Activated naive CD8-positive, alpha-beta T cell treated with anti-CD3 and anti-CD28 coated beads, Interleukin-2, amount 10 ng/mL, durations not matched to agents 7 days and 5 days (primary cell): ENCODE measurements at places on chromosomes 6 and 20. TPM values are rescaled to one million over a fixed set of nuclear protein-coding genes. Genes with fewer than 3 reads are reported as not detected.

Gene EYS
- total RNA-seq = not detected

Gene NAPB
- 18.1 TPM for total RNA-seq

DNA sequence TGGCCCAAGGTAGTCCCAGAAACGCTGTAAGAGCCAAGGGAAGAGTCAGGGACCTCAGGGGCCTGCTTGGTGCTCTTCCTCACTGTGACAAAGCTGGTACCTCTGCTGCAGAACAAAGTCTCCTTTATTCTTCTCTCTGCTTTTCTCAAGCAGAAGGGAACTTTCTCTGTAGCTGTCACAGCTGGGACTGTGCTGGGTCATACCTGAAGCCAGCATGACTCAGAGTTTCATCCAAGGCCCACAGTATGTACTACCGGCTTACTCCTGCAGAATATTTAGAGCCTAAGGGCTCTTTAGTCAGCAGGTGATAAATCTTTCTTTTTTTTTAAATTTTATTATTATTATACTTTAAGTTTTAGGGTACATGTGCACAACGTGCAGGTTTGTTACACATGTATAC lies 183.2 kb downstream of the TINAG start:
- H3K27ac ChIP-seq = no peak overlapping the region
- H3K4me3 ChIP-seq = no peak overlapping the region
- no peaks in the 10 kb centered on the region for H3K36me3 ChIP-seq
- no peaks in the 10 kb centered on the region for H3K4me1 ChIP-seq
- no peak for DNase-seq

Gene MRPS26
- 32.6 TPM for total RNA-seq

Gene CFAP206
- total RNA-seq = not detected

Gene CALHM4
- total RNA-seq = not detected

- H3K4me3 ChIP-seq = no peak overlapping the region
- H3K27ac ChIP-seq = no peak overlapping the region
- peaks cover 2% of the 10 kb centered on the region for H3K27me3 ChIP-seq
- no peak for DNase-seq
Measured at GRCh38 chr6:47235964-47236760, 73.5 kb downstream of the TNFRSF21 start.

DNA sequence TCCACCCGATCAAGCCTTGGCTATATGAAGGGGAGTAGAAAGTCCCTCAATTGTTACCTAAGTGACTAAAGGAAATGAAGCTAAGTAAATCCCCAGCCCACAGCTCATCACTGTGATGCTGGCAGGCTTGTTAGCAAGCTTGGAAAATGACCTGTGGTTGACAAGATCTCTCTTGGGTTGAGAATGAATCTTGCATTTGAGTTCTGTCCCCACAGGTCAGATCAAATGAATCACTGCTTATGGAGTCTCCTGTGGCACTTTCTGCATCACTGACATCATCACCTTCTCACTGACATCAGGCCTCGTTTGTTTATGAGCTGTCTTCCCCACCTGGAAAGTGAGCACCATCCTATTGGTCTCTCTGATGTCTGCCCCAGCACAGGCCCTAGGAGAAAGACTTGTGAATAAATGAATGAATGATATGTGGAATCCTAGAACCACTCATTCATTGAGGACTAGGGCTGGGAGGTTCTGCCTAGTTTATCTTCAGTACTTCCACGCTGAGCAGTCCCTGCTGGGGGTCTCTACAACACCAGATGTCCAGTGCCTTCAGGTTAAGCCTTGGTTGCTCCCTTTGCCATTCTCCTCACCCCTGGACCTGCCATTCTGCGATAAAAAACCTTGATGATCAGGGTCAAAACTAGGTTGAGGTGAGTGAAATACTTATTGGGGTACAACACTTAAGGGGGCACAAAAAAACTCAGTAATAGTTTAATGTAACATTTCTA lies 318.4 kb upstream of the MOCS1 start:
- no peaks in the 10 kb centered on the region for H3K36me3 ChIP-seq
- H3K4me1 ChIP-seq = no peaks in the 10 kb centered on the region
- no peak overlapping the region for H3K27ac ChIP-seq

DNA sequence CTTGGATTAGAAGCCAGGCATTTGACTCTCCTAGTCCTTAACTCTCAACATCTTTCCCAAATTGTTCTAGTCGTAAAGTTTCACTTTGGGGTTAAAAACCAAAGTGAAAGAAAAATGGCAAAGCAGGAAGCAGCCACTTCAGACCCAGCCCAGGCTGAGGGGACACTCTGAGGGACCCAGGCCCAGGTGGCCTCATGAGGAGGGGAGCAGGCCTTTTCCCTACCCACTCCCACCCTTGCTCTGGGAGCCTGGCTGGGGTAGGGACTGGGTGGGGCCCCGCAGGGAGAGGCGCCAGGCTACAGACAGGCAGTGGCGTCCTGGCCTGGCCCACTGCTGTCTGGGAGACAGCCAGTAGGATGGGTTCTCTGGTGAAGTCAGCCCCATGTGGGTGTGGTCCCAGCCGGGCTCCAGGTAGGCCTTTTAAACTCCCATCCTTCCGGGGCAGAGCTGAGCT lies 68.7 kb upstream of the MYL9 start:
- no peaks in the 10 kb centered on the region for H3K36me3 ChIP-seq
- H3K27ac ChIP-seq = peak overlapping the region; percentile 89
- peak; percentile 64 for DNase-seq
- H3K27me3 ChIP-seq = no peaks in the 10 kb centered on the region
- peak overlapping the region; percentile 80 for H3K4me3 ChIP-seq
- peaks cover 36% of the 10 kb centered on the region for H3K4me1 ChIP-seq

Gene HLA-DQA1
- total RNA-seq = 4.6 TPM

DNA sequence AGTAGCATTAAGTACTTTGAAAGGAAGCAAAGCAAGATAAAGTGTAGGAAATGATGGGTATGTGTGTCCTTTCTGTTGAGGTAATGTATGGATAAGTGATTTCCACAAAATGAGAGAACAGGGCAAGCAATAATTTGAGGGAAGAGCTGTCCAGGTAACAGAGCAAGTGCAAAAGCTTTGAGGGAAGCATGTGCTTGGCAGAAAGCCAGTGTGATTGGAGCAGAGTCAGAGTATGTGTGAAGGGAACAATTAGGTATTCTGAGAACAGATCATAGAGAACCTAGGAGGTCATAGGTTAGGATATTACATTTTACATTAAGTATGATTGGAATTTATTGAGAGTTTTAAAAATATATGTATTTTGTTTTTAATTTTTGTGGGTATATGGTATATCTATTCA lies 30.2 kb upstream of the MAN1A1 start:
- no peaks in the 10 kb centered on the region for H3K4me1 ChIP-seq
- peaks cover 3% of the 10 kb centered on the region for H3K27me3 ChIP-seq
- no peak overlapping the region for H3K27ac ChIP-seq
- peaks cover 15% of the 10 kb centered on the region for H3K36me3 ChIP-seq

- H3K27ac ChIP-seq = no peak overlapping the region
- peaks cover 9% of the 10 kb centered on the region for H3K27me3 ChIP-seq
- DNase-seq = no peak
- H3K4me1 ChIP-seq = no peaks in the 10 kb centered on the region
- H3K36me3 ChIP-seq = no peaks in the 10 kb centered on the region
- H3K4me3 ChIP-seq = no peak overlapping the region
Measured at GRCh38 chr20:5888041-5888440, 62.3 kb downstream of the TRMT6 start.

Gene B3GALT4
- total RNA-seq = 35.4 TPM

Gene CCM2L
- total RNA-seq = not detected
